ENCODE measurements at places on chromosomes 5 and 9.

DNA sequence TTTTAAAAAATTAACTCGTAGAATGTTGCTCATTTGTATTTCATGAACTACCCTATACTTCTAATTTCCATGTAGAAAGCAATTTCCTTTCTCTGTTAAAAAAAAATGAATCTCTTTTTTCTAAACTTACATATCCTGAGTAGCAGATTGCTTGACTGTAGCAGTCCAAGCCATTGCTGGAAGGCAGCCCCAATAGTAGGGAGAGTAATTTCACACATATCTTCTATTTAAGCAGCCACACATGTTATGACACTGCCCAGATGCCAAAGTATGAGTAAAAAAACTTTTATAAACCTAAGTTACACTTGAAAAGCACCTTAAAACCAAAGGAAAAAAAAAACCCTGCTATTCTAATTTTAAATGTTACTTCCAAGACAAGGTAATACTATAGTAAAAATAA, 69.6 kb downstream of the FBXL17 start:
- DNase-seq, result no peak

DNA sequence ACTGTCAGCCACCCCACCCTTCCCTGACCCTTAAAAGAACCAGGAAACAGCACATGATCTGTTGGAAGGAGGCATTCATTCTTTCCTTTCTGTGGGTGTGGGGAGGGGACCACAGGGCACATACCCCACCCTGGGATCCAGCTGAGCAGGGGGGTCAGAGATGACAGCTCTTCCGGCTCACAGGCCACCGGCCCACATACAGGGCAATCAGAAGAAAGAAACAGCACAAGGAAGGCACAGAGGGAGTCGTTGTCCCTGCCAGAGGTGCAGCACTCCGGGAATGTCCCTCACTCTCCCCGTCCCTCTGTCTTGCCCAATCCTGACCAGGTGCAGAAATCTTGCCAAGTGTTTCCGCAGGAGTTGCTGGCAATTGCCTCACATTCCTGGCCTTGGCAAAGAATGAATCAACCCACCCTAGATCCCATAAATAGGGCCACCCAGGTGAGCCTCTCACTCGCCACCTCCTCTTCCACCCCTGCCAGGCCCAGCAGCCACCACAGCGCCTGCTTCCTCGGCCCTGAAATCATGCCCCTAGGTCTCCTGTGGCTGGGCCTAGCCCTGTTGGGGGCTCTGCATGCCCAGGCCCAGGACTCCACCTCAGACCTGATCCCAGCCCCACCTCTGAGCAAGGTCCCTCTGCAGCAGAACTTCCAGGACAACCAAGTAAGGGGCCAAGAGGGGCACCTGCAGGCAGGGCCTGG, at the start of gene LCN2:
LCN2 (plus strand) TSS at position 453 of the 701 bp plus-strand sequence; CDS start at position 526, 73 bp downstream.
- DNase-seq, result no peak

GRCh38 chr5:92309336-92309991, 926.3 kb upstream of the ARRDC3 start:
- no peak for DNase-seq

GRCh38 chr5:64682608-64683007, 7.7 kb upstream of the SHISAL2B start:
- DNase-seq, result no peak

GRCh38 chr5:173759691-173760090, 128.5 kb upstream of the CPEB4 start:
- DNase-seq, result no peak

DNA sequence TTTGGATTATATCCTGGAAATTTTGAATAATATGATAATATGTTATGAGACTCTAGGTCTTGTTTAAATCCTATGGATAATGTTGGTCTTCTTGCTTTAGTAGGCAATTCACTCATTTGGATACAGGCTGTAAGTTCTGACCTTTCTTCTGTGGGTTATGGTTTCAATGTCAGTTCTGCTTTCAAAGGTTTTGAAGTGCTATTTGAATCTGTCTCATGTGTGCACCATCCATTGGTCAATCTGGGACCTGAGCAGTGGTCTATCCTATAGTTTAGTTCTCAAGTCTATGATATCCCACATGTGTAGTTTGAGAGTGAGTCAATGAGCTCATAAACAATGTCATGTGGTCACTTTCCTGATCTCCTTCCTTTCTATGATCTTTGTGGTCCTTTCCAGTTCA, 94.4 kb downstream of the RMI1 start:
- no peak for DNase-seq

GRCh38 chr5:12865529-12865928, 961.3 kb upstream of the CTNND2 start:
- no peak for DNase-seq

DNA sequence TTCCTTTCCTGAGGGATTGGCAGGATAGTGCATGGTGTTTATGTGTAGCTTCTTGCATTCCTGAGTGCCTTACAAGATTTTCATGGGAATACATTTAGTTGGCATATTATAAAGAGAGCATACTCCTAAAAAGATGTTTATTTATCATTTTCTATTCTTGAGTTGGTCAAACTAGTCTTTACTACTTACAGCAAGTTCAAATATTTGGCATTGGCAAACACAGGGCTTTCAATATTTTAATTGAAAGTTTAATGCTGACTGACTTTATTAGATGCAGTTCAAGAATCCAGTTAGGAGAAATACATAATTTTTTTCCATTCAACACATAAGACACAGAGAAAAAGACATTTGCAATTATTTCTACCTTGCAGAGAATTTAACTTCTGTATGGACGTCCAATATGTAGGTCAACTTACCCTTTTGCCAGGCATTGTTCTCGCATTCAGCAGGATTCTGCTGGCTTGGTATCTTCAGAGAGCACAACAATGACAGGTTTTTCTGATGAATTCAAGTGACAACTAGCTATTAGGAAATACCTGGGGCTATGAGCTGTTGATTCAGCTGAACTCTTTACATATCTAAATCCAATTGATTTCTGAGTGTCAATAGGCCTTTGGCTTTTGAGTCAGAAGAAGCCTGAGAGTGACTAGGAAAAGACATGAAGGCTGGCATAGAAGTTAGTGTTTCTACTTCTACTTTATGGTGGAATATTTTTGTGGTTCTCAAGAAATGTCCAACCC, 129.6 kb downstream of the LURAP1L start:
- DNase-seq, result no peak

All from stimulated activated CD4-positive, alpha-beta T cell treated with anti-CD3 and anti-CD28 coated beads, Interleukin-4, amount 100 ng/mL, for 1 hour (primary cell).